GOT3 (cell line): ENCODE measurements at places on chromosomes 7 and 10.

- DNase-seq: no peak
Observed at GRCh38 chr7:96118449-96119001, 203.4 kb downstream of the SLC25A13 start.

GRCh38 chr10:98326621-98327027, 58.6 kb upstream of the LOXL4 start:
- no peak for DNase-seq

GRCh38 chr10:88090568-88091214, 227.3 kb downstream of the PTEN start:
- no peak for DNase-seq

GRCh38 chr10:11335167-11335652, 276.2 kb downstream of the USP6NL start:
- DNase-seq: no peak

DNA sequence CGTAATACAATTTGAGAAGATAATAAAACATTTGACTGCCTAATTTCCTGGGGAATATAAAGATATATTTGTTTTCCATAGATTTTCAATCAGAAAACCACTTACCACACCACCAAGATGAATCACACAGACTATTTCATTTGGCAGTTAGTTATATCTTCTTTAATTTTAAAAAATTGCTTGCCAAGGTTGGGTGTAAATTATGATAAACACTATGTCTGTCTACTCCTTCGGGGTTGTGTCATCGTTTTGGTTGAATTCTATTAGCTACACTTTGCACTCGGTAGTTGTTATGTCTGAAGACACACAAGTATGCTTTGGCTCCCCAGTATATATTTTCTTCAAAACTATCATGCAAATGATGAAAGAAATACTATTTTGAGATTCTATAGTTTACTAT, 594.8 kb upstream of the SEMA3D start:
- no peak for DNase-seq

DNA sequence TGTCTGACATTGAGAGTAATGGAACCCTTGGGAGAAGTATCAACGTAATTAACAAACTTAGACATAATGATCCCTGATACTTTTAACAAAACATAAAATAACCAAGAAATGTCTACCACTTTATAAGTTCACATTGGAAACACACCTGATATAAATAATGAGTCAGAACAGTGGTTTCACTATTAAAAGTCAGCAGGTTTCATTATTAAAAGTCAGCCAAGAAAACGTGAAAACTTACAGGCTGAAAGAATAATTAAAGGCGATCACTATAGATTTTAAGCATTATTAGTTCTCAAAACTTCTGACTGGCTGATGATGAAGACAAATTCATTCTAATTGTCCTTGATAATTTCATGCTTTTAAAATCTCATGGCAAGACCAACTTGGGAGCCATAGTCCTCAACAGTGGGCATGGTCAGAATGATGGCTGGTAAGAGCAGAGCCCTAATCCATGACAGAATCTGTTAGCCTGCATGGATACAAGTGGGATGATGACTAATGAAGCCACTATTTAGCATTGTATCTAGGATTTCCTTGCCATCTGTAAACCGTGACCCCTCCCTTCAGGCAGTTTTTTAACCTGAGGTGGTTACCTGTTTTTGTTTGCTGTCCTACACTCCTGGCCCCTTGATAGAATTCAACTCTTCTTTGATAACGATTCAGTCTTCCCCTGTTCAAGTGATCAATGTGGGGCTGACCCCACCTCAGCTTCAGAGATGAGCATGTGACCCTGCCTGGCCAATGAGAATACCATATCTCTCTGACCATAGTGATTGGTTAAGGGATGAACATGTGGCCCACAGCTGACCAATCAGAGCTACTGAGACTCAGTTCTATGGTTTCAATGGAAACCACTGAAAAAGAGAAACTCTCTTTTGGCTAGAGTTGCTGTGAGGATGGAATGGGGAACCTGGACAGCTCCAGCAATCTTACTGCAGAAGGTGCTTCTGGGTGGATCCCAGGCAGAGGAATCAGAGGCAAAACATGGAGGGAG, 151.0 kb downstream of the PLPP4 start:
- no peak for DNase-seq
